Activated naive CD4-positive, alpha-beta T cell treated with anti-CD3 and anti-CD28 coated beads for 36 hours (primary cell): ENCODE measurements at places on chromosomes 4 and X. TPM values are rescaled to one million over a fixed set of nuclear protein-coding genes. Genes with fewer than 3 reads are reported as not detected.

- no peaks in the 10 kb centered on the region for H3K27me3 ChIP-seq
- no peak overlapping the region for H3K4me3 ChIP-seq
- H3K36me3 ChIP-seq, result no peaks in the 10 kb centered on the region
Measured at GRCh38 chr4:93719552-93719951, 109.0 kb upstream of the ATOH1 start.

GRCh38 chr4:78131403-78131802, 74.3 kb downstream of the FRAS1 start:
- H3K4me1 ChIP-seq, result no peaks in the 10 kb centered on the region
- H3K27me3 ChIP-seq, result peaks cover 6% of the 10 kb centered on the region
- no peak overlapping the region for H3K4me3 ChIP-seq
- H3K36me3 ChIP-seq, result no peaks in the 10 kb centered on the region
- no peak overlapping the region for H3K27ac ChIP-seq

- peaks cover 37% of the 10 kb centered on the region for H3K27me3 ChIP-seq
- H3K4me1 ChIP-seq, result peaks cover 2% of the 10 kb centered on the region
- H3K36me3 ChIP-seq, result peaks cover 2% of the 10 kb centered on the region
- DNase-seq, result no peak
Measured at GRCh38 chrX:114582698-114583395, 1.0 kb upstream of the HTR2C start.

GRCh38 chrX:74579597-74580198, 34.7 kb downstream of the RLIM start:
- H3K27ac ChIP-seq, result no peak overlapping the region
- no peaks in the 10 kb centered on the region for H3K27me3 ChIP-seq
- H3K4me1 ChIP-seq, result peaks cover 10% of the 10 kb centered on the region
- no peak overlapping the region for H3K4me3 ChIP-seq

Gene F11
- total RNA-seq, result not detected

Gene TEX11
- total RNA-seq, result not detected

Gene OTUD6A
- total RNA-seq, result not detected
